Neural crest cell (in vitro differentiated cells): ENCODE measurements at places on chromosomes 11 and 22. TPM values are rescaled to one million over a fixed set of nuclear protein-coding genes. Genes with fewer than 3 reads are reported as not detected.

Gene F2
- total RNA-seq = not detected in 2 replicates

Gene IGLL1
- total RNA-seq = not detected in 2 replicates

Gene OR2AG2
- 0.25 and 0.54 TPM in 2 replicates for total RNA-seq

Gene C11orf87
- 0.20 and 0.21 TPM in 2 replicates for total RNA-seq

Gene FBLN1
- 152 and 163 TPM in 2 replicates for total RNA-seq

Gene DMC1
- 8.1 and 9.0 TPM in 2 replicates for total RNA-seq

Gene NDUFC2
- 236 and 251 TPM in 2 replicates for total RNA-seq

DNA sequence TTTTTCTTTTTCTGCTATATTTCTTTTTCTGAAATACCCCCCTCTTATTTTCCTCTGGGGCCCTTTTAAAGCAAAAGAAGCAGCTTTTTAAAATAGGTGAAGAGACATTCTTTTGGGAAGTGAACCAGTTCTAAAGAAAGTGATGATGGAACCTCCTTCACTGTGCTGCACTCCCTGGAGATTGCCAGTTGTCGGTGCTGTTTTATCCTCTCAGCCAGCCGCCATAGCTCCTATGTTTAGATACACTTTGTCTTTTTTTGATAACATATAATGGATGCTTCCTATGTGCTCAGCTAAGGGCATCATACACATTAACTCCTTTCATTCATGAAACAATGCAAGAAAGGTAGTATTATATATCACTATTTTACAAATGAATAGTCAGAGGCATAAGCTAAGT is 14.0 kb downstream of the CFAP300 start:
- DNase-seq = no peak
- no peak overlapping the region for H3K27ac ChIP-seq
- peaks cover 2% of the 10 kb centered on the region for H3K36me3 ChIP-seq

- H3K4me3 ChIP-seq = peak overlapping the region; percentile 84
- peaks cover 33% of the 10 kb centered on the region for H3K27me3 ChIP-seq
- no peak overlapping the region for H3K27ac ChIP-seq
These were observed 101.9 kb downstream of the WT1 start for GRCh38 chr11:32333320-32333991.

- H3K27ac ChIP-seq = no peak overlapping the region
- no peaks in the 10 kb centered on the region for H3K36me3 ChIP-seq
- H3K27me3 ChIP-seq = no peaks in the 10 kb centered on the region
These were observed 87.4 kb upstream of the SHISAL1 start for GRCh38 chr22:44399906-44400762.

DNA sequence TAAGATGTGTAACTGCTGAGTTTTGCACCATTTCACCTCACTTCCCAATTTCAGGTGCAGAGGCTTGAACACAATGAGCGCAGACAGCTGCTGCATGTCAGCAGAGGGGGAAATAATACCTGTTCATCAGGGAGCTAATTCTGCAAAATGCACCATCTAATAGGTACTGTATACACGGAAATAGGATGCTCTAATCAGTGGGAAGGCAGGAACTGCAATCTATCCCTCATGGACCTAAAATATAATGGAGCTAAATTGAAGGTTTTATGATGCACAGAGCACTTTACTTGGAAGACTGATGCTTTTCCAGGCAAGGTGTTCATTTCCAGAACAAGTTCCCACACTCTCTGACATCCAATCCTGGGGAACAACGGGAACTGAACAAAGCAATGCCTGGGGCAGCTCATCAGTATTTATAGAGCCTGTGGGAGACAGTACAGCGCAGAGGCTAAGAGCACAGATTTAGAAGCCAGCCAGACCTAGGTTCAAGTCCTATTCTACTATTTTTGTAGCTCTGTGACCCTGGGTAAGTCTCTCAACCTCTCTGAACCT is 78.5 kb downstream of the TENM4 start:
- H3K27ac ChIP-seq = no peak overlapping the region
- H3K36me3 ChIP-seq = no peaks in the 10 kb centered on the region
- DNase-seq = no peak
- no peaks in the 10 kb centered on the region for H3K27me3 ChIP-seq

- peaks cover 24% of the 10 kb centered on the region for H3K27me3 ChIP-seq
- H3K36me3 ChIP-seq = no peaks in the 10 kb centered on the region
- no peak overlapping the region for H3K4me3 ChIP-seq
- DNase-seq = no peak
- peak overlapping the region; percentile 72 for H3K27ac ChIP-seq
These were observed 37.6 kb downstream of the LIF start for GRCh38 chr22:30208631-30209603.

DNA sequence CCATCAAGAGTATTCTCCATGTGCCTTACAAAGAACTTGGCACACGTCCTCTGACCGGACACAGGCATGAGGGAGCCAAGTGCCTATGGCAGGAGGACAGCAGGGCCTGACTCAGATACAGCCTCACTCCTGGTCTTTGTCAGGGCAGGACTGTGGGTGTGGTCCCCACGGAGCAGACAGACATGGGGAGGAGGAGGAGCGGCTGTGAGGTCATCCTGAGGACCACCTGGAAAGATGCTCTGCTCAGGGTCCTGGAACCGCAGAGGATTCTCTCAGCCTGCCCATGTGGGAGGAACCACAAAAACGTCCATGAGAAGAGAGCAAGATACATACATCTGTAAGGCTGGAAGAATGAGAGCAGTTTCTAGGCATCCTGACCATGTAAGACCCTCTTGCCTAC is 576.3 kb downstream of the BRD1 start:
- peaks cover 22% of the 10 kb centered on the region for H3K27me3 ChIP-seq
- no peak overlapping the region for H3K27ac ChIP-seq

GRCh38 chr22:38834991-38835390 is 8.8 kb downstream of the NPTXR start:
- no peak overlapping the region for H3K27ac ChIP-seq
- DNase-seq = no peak
- H3K36me3 ChIP-seq = no peaks in the 10 kb centered on the region
- peaks cover 38% of the 10 kb centered on the region for H3K27me3 ChIP-seq
- no peak overlapping the region for H3K4me3 ChIP-seq

DNA sequence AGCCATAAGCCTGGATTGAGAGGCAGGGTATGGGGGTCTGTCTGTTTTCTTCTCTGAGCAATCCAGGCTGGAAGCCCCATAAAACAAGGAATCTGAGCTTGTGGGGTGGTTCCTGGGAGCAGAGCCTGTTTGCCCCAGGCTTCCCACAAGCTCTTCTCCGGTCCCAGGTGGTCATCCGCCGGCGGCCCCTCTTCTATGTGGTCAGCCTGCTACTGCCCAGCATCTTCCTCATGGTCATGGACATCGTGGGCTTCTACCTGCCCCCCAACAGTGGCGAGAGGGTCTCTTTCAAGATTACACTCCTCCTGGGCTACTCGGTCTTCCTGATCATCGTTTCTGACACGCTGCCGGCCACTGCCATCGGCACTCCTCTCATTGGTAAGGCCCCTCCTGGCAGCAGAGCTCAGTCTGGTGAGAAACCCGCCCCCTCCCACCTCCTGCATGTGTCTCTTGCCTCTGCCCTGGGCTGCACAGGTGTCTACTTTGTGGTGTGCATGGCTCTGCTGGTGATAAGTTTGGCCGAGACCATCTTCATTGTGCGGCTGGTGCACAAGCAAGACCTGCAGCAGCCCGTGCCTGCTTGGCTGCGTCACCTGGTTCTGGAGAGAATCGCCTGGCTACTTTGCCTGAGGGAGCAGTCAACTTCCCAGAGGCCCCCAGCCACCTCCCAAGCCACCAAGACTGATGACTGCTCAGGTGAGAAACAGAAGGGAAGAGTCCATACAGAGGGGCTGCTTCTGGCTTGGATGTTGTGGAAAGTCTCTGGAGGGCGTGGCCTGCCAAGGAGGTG is 11.6 kb downstream of the HTR3A start:
- no peak overlapping the region for H3K4me3 ChIP-seq
- no peak overlapping the region for H3K27ac ChIP-seq
- no peaks in the 10 kb centered on the region for H3K4me1 ChIP-seq
- H3K36me3 ChIP-seq = no peaks in the 10 kb centered on the region

- no peak overlapping the region for H3K4me3 ChIP-seq
- no peaks in the 10 kb centered on the region for H3K4me1 ChIP-seq
- DNase-seq = no peak
- H3K27ac ChIP-seq = no peak overlapping the region
These were observed 436.8 kb upstream of the CADM1 start for GRCh38 chr11:115941044-115941443.

DNA sequence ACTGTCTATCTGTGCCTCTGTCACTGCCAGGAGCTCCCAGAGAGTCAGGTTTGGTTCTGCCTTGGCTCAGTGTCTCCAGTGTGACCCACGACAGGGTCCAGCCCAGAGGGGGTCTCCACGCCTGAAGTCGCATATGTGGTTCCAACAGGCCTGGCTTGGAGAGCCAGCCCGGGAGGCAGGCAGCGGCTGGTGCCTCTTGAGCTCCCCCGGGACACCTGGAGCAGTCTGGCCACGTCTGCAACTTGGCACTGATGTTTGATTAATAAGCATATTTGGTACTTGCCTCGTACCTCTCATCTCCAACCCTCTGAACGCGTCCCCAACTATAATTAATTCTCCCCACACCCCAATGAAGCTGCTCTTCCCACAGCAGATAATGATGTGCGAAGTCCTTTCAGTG is 31.7 kb upstream of the SHISAL1 start:
- no peak overlapping the region for H3K27ac ChIP-seq
- DNase-seq = no peak
- H3K4me3 ChIP-seq = no peak overlapping the region
- H3K36me3 ChIP-seq = no peaks in the 10 kb centered on the region
- peaks cover 9% of the 10 kb centered on the region for H3K27me3 ChIP-seq

GRCh38 chr22:46528121-46528610 is 9.3 kb downstream of the CELSR1 start:
- peaks cover 6% of the 10 kb centered on the region for H3K36me3 ChIP-seq
- no peak overlapping the region for H3K4me3 ChIP-seq
- peaks cover 51% of the 10 kb centered on the region for H3K27me3 ChIP-seq
- peak overlapping the region; percentile 13 for H3K27ac ChIP-seq

GRCh38 chr11:11701070-11701469 is 79.3 kb upstream of the GALNT18 start:
- no peak for DNase-seq
- peaks cover under 1% of the 10 kb centered on the region for H3K36me3 ChIP-seq
- H3K4me3 ChIP-seq = no peak overlapping the region
- H3K4me1 ChIP-seq = peaks cover 3% of the 10 kb centered on the region
- no peaks in the 10 kb centered on the region for H3K27me3 ChIP-seq

- H3K4me1 ChIP-seq = peaks cover 5% of the 10 kb centered on the region
- H3K27ac ChIP-seq = no peak overlapping the region
- DNase-seq = no peak
These were observed 112.0 kb upstream of the ARHGAP42 start for GRCh38 chr11:100574894-100575769.

DNA sequence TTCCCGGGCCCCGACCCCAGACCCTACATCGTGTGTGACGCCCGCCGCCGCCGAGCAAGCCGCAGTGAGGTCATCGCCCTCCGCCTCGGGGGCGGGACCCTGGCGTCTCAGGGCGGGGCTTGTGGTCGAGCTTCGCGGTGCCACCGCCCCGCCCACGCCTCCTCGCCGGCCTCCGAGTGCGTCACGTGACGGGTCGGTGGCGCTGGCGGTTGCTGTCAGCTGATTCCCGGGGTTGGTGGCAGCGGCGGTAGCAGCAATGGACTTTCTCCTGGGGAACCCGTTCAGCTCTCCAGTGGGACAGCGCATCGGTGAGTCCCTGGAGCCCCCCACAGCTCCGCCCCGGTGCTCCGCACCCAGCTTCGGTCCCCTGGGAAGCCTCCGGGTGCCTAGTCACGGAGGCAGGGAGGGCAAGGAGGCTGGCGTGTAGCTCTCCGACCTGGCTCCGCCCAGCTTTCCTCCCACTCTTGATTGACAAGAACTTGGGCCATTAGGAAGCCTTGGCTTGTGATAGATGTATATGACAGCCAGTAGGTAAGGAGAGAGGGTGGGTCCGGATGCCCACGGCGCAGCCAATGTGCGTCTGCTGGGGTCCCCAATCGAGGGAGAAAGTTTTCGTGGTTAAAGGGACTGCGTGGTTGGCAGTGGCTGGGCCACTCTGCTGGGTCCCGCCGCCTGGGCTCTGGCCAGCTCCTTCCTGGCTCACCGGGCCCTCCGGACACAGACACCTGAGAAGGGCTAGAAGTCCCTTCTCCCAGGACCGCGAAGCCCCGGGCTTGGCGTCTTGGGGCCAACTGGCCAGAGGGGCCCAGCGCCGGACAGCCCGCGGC is at the start of gene TOM1:
Gene TOM1, plus strand, starts transcription at position 222 of the 827 bp plus-strand sequence. Its CDS starts 35 bp downstream, at position 257.
- no peaks in the 10 kb centered on the region for H3K27me3 ChIP-seq
- H3K27ac ChIP-seq = peak within 1 kb of the TSS; percentile 92
- H3K36me3 ChIP-seq = no peaks in the 10 kb centered on the region

GRCh38 chr11:129861702-129862522 is 33.5 kb downstream of the NFRKB start:
- no peaks in the 10 kb centered on the region for H3K27me3 ChIP-seq
- DNase-seq = no peak
- H3K4me1 ChIP-seq = peaks cover 9% of the 10 kb centered on the region
- peaks cover 32% of the 10 kb centered on the region for H3K36me3 ChIP-seq
- peak overlapping the region; percentile 80 for H3K27ac ChIP-seq

GRCh38 chr11:41660585-41660984 is 201.1 kb upstream of the LRRC4C start:
- no peak overlapping the region for H3K27ac ChIP-seq
- no peak overlapping the region for H3K4me3 ChIP-seq
- H3K27me3 ChIP-seq = no peaks in the 10 kb centered on the region

DNA sequence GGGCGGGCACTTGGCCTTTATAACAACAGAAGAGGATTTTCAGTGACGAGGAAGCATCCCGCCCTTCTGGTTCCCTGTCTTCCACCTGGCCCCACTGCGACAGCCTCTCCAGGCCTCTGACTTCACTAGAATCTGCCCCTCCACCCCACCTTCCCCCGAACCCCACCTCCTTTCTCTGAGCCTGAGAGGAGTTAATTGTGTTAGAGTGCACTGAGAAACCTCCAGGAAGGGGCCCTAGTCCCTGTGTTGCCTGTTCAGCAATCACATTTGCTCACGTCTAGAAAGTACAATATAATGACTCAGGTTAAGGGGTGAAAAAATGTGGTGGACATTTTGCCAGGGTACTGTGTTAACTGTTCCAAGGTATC is 38.8 kb downstream of the PTPRJ start:
- H3K27ac ChIP-seq = peak overlapping the region; percentile 95
- peak overlapping the region; percentile 68 for H3K4me3 ChIP-seq
- no peak for DNase-seq
- peaks cover 45% of the 10 kb centered on the region for H3K4me1 ChIP-seq
- no peaks in the 10 kb centered on the region for H3K36me3 ChIP-seq

- no peak for DNase-seq
- H3K4me3 ChIP-seq = no peak overlapping the region
- no peaks in the 10 kb centered on the region for H3K4me1 ChIP-seq
- H3K27me3 ChIP-seq = peaks cover 2% of the 10 kb centered on the region
- H3K36me3 ChIP-seq = peaks cover 46% of the 10 kb centered on the region
These were observed 20.8 kb upstream of the DLAT start for GRCh38 chr11:112004389-112004788.

DNA sequence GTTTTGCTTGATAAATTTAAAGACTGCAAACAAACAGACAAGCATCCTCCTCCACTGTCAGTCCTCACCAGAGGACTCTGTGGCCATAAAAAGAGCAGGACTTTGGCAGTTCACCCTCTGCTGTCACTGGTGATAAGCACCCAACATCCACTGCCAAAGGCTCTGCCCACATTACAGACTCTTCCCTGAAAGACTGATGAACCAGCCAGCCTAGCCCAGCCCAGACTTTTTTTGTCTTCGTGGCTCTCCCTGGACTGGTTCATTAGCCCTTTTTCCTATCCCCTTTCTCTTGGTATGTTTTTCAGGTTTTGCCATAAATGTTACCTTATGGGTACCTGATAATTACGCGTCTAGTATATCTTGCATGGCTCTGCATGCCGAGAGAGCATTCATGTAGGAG is 15.1 kb downstream of the ST14 start:
- H3K4me3 ChIP-seq = no peak overlapping the region
- H3K27me3 ChIP-seq = no peaks in the 10 kb centered on the region
- DNase-seq = no peak
- no peaks in the 10 kb centered on the region for H3K4me1 ChIP-seq
- no peak overlapping the region for H3K27ac ChIP-seq
